ENCODE measurements at places on chromosomes 2 and 18.

- H3K4me1 ChIP-seq: peaks cover 8% of the 10 kb centered on the region
- no peak overlapping the region for H3K27ac ChIP-seq
- no peaks in the 10 kb centered on the region for H3K36me3 ChIP-seq
Measured at GRCh38 chr2:202030691-202031090, 3.0 kb upstream of the FZD7 start.

DNA sequence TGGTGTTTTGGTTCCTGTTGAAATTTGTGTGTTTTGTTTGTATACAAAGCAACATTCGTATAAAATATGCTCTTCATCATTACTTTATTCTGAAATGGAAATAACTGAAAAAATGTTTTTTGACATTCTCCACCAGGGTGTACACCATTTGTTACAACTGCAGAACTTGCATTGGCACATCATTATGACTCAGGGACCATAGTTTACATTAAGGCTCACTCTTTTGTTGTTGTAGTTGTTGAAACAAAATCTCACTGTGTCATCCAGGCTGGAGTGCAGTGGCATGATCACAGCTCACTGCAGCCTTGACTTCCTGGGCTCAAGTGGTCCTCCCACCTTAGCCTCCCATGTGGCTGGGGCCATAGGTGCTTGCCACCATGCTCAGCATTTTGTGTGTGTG, 676.6 kb downstream of the TDRD15 start:
- no peak for DNase-seq
- no peaks in the 10 kb centered on the region for H3K27me3 ChIP-seq
- no peak overlapping the region for H3K27ac ChIP-seq
- H3K4me1 ChIP-seq: no peaks in the 10 kb centered on the region
- H3K4me3 ChIP-seq: no peak overlapping the region

- DNase-seq: no peak
- H3K27ac ChIP-seq: no peak overlapping the region
- H3K36me3 ChIP-seq: no peaks in the 10 kb centered on the region
- H3K4me3 ChIP-seq: no peak overlapping the region
- no peaks in the 10 kb centered on the region for H3K4me1 ChIP-seq
Measured at GRCh38 chr2:46387292-46387691, 90.1 kb downstream of the EPAS1 start.

- DNase-seq: no peak
- no peaks in the 10 kb centered on the region for H3K36me3 ChIP-seq
- no peaks in the 10 kb centered on the region for H3K27me3 ChIP-seq
- H3K4me1 ChIP-seq: no peaks in the 10 kb centered on the region
Measured at GRCh38 chr2:80852079-80852807, 547.7 kb upstream of the LRRTM1 start.

GRCh38 chr2:59630789-59631188, 922.7 kb downstream of the BCL11A start:
- H3K27me3 ChIP-seq: no peaks in the 10 kb centered on the region
- H3K36me3 ChIP-seq: no peaks in the 10 kb centered on the region
- H3K4me3 ChIP-seq: no peak overlapping the region
- no peaks in the 10 kb centered on the region for H3K4me1 ChIP-seq
- DNase-seq: no peak

DNA sequence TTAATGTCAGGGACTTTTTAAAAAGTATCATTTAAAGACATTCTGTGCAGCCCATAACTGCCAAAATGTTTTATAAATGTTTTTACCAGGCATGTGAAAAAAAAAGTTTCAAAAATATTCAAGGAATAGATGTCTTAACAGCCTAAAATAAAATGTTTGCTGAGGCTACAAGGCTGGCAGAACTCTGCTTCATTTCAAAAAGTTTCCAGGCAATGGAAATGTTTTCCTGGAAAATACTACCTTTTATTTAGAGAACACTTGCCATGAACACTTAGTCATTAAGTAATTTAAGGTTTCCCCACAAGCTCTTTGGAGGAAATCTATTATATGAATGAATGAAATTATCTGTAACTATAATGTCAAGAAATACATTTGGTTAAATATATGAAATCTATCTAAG, 68.8 kb downstream of the THADA start:
- H3K27ac ChIP-seq: no peak overlapping the region
- H3K27me3 ChIP-seq: no peaks in the 10 kb centered on the region
- no peaks in the 10 kb centered on the region for H3K36me3 ChIP-seq
- H3K4me3 ChIP-seq: no peak overlapping the region
- no peak for DNase-seq
- no peaks in the 10 kb centered on the region for H3K4me1 ChIP-seq

GRCh38 chr2:165874445-165875039, 79.0 kb downstream of the TTC21B start:
- peak; percentile 58 for DNase-seq
- H3K27me3 ChIP-seq: no peaks in the 10 kb centered on the region
- no peak overlapping the region for H3K4me3 ChIP-seq
- H3K4me1 ChIP-seq: no peaks in the 10 kb centered on the region
- no peak overlapping the region for H3K27ac ChIP-seq
- no peaks in the 10 kb centered on the region for H3K36me3 ChIP-seq

GRCh38 chr18:76712511-76713140, 109.7 kb upstream of the ZNF236 start:
- no peak for DNase-seq
- H3K36me3 ChIP-seq: no peaks in the 10 kb centered on the region
- no peaks in the 10 kb centered on the region for H3K27me3 ChIP-seq
- H3K27ac ChIP-seq: no peak overlapping the region
- no peaks in the 10 kb centered on the region for H3K4me1 ChIP-seq
- H3K4me3 ChIP-seq: no peak overlapping the region

GRCh38 chr2:10165282-10165681, 42.7 kb downstream of the RRM2 start:
- H3K27me3 ChIP-seq: no peaks in the 10 kb centered on the region
- H3K27ac ChIP-seq: no peak overlapping the region
- H3K4me3 ChIP-seq: no peak overlapping the region
- DNase-seq: no peak
- H3K4me1 ChIP-seq: no peaks in the 10 kb centered on the region

DNA sequence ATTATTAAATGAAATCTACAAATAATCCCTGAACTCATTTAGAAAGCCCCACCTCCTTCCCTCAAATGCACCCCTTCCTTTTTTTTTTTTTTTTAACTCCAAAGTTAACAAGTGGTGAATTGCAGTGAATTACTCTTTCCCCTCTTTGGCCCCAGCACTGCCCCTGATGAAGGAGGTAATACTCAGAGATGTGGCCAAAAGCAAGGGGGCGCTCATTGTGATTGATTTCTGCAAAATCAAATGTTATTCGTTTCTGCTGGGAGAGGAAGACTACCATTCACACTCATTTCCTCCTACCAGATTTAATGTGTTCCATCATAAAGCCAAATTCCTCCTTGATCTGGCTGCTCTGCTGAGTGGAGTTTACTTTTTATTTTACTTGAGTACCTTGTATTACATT, 259.4 kb downstream of the GPD2 start:
- no peaks in the 10 kb centered on the region for H3K4me1 ChIP-seq
- no peak overlapping the region for H3K4me3 ChIP-seq
- no peak overlapping the region for H3K27ac ChIP-seq
- no peak for DNase-seq

GRCh38 chr18:62107881-62108280, 79.0 kb downstream of the PIGN start:
- H3K27ac ChIP-seq: no peak overlapping the region
- no peak for DNase-seq
- H3K4me1 ChIP-seq: no peaks in the 10 kb centered on the region
- H3K36me3 ChIP-seq: no peaks in the 10 kb centered on the region
- no peaks in the 10 kb centered on the region for H3K27me3 ChIP-seq
- H3K4me3 ChIP-seq: no peak overlapping the region

- H3K36me3 ChIP-seq: no peaks in the 10 kb centered on the region
- no peak for DNase-seq
- no peaks in the 10 kb centered on the region for H3K4me1 ChIP-seq
- no peaks in the 10 kb centered on the region for H3K27me3 ChIP-seq
- H3K4me3 ChIP-seq: no peak overlapping the region
Measured at GRCh38 chr2:212520340-212520739, 18.3 kb downstream of the ERBB4 start.

DNA sequence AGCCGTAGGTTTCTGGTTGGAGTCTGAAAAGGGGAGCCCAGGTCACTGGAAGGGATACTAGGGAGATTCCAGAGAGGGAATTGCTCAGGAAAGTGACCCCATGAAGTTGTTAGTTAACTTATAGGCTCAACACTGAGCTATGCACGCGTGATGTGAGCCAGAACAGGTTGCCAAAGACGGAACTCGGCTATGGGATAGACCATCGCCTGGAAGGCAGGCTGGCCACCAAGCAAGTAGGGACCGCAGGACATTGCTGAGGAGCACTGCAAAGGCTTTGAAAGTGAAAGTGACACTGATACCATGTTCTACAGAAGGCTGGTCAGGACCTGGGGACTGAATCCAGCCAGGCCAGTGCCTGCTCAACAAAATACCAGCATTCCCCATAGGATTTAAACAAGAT, 7.3 kb downstream of the FARP2 start:
- H3K27me3 ChIP-seq: no peaks in the 10 kb centered on the region
- H3K4me3 ChIP-seq: no peak overlapping the region
- no peak for DNase-seq
- no peaks in the 10 kb centered on the region for H3K36me3 ChIP-seq

All from naive thymus-derived CD4-positive, alpha-beta T cell (primary cell).